Retina (tissue), 1 donor: ENCODE measurements at places on chromosomes 1 and 21.
A peak's percentile ranks its signal among the peaks of the same experiment; 100 is the strongest.

DNA sequence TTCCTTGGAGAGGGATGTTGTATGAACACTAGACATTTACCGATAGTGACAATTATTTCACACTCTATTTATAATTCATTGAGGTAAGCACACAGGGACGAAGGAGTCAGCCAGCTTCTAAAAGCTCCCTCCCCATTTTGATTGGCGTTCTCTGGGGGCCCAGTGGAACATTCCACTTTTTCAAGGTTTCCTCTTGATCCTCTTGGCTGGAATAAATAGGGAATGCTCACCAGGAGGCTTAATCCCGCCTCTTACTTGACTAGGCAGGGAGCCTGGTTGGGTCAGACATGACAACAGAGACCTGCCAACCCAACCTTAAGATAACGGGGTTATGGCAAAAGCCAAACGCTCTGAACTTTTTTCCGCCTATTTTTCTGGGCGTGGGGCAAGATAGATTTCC is 974 bp downstream of the ACTN2 start:
- DNase-seq: no peak

- DNase-seq: no peak
Measured at GRCh38 chr21:38341546-38342012, 84.8 kb downstream of the KCNJ15 start.

DNA sequence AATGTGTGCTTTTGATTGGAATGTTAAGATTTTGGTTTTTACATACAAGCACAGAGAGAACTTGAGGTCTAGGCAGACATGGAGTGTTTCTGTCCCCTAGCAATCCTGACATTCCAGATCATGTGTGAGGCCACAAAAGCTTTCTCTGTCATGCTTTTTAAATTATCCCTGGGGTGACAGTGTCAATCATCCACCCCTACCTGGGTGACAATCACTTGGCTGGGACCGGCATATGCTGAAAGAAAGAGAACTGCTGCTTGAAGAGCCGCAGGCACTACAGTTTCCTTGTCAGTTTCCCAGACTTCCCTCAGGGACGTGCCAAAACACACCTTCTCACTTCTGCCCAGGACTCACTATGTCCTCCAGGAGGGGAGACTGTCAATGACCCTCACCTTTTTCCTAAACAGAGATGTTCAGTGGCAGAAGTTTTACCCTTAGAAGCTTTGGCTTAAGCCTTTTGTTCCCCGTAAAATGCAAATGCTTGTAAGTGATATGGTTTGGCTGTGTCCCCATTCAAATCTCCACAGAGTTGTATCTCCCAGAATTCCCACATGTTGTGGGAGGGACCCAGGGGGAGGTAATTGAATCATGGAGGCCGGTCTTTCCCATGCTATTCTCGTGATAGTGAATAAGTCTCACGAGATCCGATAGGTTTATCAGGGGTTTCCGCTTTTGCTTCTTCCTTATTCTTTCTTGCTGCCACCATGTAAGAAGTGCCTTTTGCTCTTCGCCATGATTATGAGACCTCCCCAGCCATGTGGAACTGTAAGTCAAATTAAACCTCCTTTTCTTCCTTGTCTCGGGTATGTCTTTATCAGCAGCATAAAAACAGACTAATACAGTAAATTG is 217.4 kb downstream of the FGGY start:
- no peak for DNase-seq

DNA sequence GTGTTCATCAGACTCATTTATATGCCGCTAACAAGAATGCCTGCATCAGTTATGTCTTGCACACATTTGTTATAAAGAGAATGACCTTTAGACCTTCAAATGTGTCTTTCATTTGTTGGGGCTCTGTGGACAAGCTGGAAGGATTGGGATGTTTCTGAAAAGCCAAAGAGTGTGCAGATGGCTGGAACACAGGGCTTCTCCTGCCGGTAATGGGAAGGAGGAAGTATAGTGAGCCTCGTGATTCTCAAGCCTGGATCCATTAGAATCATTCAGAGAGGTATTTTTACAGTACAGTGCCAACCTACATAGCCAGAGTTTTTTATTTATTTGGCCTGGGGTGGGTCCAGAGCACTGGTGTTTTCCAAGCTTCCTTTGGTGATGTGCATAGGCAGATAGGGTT is 40.6 kb upstream of the ATP1A1 start:
- no peak for DNase-seq

DNA sequence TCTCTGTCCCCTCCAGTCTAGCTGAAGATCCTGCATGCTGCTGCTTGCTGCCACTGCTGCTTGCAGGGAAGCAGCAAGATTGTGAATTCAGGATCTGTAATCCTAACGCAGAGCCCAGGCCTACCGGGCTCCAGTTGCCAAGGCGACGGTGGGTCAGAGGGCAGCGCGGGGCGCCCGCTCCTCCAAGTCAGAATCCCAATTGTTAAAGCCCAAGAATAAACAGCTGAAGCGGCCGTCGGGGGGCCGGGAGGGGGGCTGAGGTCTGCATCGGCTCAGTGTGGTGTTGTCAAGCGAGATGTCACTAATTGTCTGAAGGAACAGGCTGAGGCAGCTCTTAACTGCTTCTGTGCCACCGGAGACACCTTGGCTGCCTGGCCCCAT is 36.8 kb downstream of the AHDC1 start:
- DNase-seq: peak; percentile 93

GRCh38 chr1:183859831-183860230 is 54.9 kb downstream of the RGL1 start:
- DNase-seq: no peak

DNA sequence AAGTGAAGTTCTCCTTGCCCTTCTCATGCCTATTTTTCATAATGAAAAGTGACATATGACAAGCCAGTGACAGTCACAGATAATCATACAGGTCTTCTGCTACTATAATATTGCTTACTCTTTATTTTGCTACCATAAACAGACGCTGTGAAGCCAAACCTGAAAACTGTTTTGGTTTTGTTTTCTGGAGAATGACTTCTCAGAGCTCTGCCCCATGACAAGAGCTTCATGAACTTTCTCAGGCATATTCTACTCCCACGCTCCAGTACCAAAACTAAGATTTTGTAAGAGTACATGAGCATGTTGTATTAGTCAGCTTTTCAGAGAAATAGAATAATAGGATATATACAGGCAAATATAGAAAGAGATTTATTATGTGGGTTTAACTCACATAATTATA is 64.3 kb upstream of the VTCN1 start:
- no peak for DNase-seq

DNA sequence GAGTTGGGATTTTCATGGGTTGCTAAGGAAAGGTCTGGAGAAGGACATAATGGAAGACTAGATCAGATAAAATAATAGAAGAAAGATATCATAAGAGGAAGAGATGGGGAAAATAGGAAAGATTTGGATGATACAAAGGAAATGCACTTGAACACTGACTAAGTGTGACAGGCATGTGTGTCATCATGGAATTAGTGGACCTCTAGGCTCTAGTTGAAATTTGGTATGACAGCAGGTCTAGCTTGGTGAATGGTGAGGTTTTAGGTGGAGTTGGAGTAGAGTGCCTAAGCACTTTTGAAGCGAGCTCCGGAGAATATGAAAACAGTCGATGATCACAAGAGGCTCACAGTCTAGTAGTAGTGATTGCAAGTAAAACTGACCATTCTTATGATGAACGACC is 73.0 kb upstream of the PTGS2 start:
- no peak for DNase-seq

DNA sequence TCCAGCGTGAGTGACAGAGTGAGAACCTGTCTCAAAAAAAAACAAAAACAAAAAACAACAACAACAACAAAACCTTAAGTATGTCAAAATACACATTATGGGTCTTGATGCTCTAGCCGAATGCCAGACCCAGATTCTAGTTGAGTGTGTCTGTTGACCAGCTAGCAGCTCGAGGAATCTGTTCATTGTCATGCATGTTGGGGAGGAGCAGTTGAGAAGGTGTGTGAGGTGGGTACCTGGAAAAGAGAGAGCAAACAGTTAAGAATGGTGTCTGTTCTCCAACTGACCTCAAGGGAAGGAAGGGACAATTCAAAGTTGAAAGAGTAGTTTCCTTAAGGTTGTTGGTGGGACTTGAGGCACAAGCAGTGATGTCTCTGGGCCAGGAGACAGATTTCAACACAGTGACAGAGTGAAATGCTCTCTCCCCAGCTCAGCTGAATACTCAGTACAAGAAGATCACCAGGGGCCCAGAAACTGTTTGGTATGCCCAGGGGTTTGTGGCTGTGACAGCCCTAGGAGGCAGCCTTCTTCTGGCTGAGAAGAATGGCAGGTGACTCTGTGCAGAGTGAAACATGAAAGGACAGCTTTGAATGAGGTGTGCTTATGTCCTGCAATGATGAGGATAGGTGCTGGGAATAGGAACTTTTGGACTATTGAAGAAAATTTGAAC is 14.4 kb upstream of the POU2F1 start:
- no peak for DNase-seq

GRCh38 chr1:11364170-11364569 is 91.2 kb downstream of the UBIAD1 start:
- no peak for DNase-seq

DNA sequence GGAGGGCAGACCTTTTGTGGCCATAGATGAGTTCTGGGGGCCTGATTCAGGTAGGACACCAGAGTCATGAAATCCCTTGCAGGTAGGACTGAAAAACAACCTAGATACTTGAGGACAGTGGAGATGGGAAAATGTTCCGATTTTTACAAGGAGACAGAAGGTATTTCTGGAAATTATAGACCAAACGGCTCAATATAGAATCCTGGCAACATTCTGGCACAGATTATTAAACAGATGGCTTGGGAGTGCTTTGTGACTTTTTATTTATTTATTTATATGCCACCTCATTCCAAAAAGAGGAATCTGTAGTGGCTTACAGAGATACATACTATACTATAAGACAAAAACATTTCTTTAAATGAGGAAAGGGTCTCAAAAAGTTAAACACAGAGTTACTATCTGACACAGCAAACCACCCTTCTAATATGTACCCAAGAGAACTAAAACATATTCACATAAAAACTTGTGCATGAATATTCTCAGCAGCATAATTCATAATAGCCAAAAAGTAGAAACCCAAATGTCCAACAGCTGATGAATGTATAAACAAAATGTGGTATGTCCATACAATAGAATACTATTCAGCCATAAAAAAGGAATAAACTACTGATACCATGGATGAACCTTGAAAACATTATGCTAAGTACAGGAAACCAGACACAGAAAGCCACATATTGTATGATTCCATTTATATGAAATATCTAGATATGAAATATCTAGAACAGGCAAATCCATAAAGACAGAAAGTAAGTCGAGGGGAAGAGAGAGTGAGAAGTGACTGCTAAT is 49.8 kb downstream of the CDK18 start:
- no peak for DNase-seq

DNA sequence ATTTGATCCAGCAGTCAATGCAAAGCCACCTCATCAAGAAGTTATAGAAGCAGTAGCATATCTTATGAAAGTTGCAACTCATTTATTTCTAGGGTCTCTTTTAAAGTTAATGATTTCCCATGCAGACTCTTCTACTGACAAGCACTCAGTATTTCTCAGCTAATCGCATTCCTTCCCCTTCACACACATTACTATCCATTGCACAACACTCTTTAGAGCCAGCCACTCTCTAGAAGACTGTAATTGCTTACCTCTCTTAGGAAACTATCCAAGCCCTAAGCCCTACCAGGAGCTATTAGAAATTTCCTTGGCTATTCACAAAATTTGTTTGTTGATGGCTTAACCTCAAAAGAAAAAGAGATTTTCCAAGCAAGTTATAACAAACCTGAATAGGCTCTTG is 106.0 kb downstream of the ADAMTS1 start:
- DNase-seq: no peak

GRCh38 chr1:4312024-4312423 is 342.4 kb upstream of the AJAP1 start:
- DNase-seq: no peak

DNA sequence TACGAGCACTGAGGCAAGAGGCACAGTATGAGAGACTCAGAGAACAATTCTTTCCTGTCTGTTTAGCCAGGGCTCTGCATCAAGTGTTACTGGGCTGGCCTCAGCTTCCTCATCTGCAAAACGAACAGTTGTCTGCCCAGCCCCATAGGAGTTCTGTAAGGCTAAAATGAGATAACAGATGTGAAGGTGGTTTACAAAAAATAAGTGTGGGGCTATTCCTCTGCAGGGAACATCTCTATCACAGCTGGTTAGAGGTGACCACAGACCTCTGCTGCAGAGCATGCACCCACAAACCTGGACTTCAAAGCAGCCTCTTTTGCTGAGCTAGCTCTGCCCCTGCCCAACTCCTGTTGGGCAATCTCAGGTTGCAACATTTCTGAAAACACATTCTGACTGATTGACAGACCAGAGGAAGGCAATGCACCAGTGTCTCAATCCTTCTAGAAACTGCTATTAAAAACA is 10.5 kb upstream of the OLIG1 start:
- no peak for DNase-seq

DNA sequence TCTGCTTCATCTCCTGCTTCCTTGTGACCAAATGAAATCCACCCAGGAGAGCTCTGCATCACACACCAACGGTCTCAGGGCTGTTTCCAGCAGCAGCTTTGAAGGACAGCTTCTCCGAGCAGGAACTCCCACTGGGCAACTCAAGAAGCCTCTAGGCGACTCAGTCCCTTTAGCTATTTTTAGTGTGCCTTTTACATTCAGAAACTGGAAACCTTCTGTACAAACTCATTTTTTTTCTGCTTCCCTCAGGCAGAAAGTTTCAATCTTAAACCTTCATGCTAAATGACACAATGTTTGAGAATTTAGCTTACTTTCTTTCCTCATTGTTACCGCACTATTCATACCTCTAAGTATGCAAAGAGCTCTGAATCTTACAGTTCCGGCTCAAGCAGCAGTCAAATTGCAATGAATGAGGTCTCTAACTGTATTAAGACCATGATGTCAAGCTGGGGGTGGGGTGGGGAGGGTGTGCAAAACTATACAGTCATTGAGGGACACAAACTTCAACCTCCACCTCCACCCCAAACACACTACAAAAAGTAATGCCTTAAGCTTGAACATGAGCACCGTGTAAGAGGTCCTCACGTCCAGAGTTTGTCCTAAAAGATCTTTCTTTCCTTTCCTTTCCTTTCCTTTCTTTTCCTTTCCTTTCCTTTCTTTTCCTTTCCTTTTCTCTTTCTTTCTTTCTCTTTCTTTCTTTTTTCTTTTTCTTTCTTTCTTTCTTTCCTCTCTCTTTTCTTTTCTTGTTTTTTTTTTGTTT is 16.4 kb upstream of the TARBP1 start:
- DNase-seq: no peak
